Colonic mucosa (tissue), 4 donors: ENCODE measurements at places on chromosomes 3 and 15.

GRCh38 chr15:58909616-58910015 lies 23.9 kb downstream of the SLTM start:
- no peak overlapping the region for H3K4me3 ChIP-seq
- no peak for DNase-seq
- no peaks in the 10 kb centered on the region for H3K27me3 ChIP-seq
- H3K36me3 ChIP-seq: peaks cover 4% of the 10 kb centered on the region

GRCh38 chr3:29635888-29636287 lies 355.0 kb downstream of the RBMS3 start:
- no peak overlapping the region for H3K27ac ChIP-seq
- no peaks in the 10 kb centered on the region for H3K4me1 ChIP-seq
- DNase-seq: no peak

- H3K27me3 ChIP-seq: no peaks in the 10 kb centered on the region
- H3K4me1 ChIP-seq: no peaks in the 10 kb centered on the region
- no peak overlapping the region for H3K4me3 ChIP-seq
- no peak overlapping the region for H3K27ac ChIP-seq
- DNase-seq: no peak
These were observed 68.4 kb upstream of the LARS2 start for GRCh38 chr3:45319996-45320305.

- no peaks in the 10 kb centered on the region for H3K36me3 ChIP-seq
- no peak overlapping the region for H3K27ac ChIP-seq
- H3K4me1 ChIP-seq: no peaks in the 10 kb centered on the region
These were observed 447.0 kb upstream of the NECTIN3 start for GRCh38 chr3:110624576-110624975.

DNA sequence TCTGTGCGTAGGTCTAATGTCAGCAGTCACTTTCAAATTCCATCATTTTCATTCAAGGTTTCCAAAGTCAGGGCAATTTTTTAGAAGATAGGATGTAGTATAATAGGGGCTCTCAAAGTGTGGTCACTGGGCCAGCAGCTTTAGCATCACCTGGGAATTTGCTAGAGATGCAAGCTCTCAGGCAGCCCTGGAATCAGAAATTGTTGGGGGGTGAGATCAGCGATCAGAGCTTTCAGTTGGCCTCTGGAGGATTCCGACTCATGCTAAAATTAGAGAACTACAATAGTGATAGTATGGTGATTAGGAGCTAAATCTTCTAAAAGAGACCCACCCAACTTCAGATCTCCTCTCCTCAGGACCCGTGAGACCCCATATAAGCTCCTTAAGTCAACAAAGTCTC lies 2.4 kb upstream of the FRMD4B start:
- DNase-seq: no peak
- no peak overlapping the region for H3K27ac ChIP-seq
- H3K36me3 ChIP-seq: no peaks in the 10 kb centered on the region
- no peaks in the 10 kb centered on the region for H3K4me1 ChIP-seq
